Activated naive CD8-positive, alpha-beta T cell treated with anti-CD3 and anti-CD28 coated beads for 36 hours (primary cell): ENCODE measurements at places on chromosomes 5 and 9.

DNA sequence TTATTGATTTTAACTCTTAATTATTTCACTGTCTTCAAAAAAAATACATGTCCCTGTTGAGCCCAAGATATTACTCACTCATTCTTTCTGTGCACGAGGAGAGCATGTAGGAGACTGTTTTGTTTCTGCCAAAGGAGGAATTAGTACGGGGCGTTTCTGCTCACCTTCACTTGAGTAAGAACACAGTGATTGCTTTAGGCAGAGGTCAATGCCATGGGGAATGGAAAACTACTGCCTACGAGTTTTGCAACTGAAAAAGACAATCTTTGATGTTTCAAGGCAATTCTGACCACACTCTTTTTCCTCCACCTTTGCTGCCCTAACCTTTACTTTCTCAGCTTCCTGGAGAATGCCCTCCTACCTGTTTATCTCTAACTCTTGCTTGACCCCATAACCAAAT is 109.4 kb downstream of the CCDC192 start:
- no peak for DNase-seq

GRCh38 chr5:132768485-132768868 is 8.6 kb downstream of the SEPTIN8 start:
- DNase-seq = no peak

DNA sequence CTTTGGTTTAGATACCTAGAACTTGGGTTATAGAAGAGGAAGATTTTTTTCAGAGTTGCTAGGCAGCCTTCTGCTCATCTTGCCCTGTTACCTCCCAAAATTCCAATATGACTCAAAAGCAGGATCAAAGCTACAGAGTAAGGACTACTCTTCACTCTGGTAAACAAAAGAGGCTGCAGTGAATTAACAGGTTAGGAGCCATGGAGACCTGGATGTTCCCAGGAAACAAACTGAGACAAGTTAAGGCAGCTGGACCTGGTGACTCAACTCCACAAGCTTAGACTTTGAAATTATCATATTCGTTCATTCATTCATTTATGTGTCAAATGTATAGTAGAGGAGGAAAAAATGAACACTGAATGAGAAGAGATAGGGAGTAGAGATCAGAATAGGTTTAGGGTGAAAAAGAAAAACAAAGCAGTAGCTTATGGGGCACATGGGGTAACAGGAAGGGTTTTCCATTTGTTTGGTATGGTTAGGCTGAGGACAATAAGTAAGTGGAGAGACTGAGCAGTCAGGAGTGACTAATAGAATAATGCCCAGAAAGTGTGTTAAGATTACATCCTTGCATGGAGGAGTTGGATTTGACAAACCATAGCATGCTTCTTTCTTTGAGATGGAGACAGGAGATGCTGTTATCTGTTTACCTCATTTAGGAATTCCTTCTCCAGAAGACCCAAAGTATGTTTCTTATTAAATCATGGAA is 464.0 kb upstream of the ZNF608 start:
- DNase-seq = no peak

- no peak for DNase-seq
Observed at GRCh38 chr5:172722327-172722815, 48.6 kb downstream of the DUSP1 start.

DNA sequence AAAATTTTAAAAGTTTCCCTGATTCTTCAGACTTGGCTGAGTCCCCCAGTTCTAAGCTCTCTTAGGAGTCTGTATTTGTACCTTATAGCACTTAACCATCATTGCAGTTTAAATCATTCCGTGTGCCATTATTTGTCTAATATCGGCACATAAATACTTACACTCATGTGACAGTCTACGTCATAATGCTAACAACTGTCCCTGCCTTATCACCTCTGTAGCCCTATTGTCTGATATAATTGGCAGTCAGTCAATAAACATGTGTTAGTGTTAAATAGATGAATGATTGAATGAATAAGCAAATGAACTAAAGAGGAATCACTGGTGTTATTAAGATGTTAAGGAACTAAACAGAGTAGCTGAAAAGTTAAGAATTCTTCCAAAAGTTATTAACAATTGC is 287.8 kb downstream of the EBF1 start:
- no peak for DNase-seq

DNA sequence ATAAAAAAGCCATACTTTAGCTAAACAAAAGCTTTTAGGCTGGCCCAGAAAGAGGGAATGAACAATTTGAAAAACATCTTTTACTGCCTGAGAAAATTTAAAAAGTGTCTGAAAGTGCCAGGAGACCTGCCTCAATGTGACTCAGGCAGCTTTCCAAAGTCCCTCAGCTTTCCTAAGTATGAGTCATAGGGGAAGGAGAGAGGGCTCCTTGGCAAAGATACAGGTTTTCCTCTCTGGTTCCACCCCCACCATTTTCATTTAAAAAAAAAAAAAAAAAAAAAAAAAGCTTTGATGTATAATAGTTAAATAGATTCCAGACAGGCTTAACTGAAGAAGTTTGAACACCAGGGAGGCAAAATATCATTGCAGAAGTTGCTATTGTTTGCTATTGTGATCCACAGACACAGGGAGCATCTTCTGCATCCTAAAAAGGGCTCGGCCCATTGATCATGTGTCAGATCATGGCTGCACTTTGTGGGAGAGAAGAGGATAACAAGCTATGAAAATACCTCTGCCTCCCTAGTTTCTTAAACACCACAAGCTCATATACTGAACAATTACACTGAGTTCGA is 71.5 kb downstream of the MRPS27 start:
- no peak for DNase-seq

DNA sequence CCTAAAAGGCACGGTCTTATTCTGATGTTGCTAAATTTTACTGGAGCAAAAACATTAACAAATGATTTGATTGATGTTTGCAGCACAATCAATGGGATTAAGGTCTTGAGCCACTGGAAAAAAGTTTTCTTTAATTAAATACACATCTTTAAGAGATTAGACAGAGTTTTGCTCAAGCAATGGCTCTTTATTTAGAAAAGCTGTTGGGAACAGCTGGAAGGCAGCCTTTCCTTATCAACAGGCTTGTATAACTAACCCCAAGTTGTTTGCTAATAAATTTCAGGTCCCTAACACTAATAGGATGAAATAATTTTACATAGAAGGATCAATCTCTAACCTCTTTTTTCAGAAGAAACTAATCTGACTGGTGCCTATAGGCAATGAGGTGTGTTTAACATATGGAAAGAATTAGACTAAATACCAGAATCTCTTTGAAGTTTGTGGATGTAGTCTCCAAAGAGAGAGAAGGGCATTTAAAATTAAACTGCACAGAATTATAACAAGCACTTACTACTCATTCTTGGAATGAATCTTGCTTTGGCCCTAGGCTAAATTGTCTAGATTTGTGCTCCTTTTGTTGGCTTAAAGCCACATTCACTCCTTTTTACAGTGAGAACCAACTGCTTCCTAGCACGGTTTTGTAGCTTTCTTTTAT is 67.3 kb upstream of the TNFAIP8 start:
- DNase-seq = no peak

DNA sequence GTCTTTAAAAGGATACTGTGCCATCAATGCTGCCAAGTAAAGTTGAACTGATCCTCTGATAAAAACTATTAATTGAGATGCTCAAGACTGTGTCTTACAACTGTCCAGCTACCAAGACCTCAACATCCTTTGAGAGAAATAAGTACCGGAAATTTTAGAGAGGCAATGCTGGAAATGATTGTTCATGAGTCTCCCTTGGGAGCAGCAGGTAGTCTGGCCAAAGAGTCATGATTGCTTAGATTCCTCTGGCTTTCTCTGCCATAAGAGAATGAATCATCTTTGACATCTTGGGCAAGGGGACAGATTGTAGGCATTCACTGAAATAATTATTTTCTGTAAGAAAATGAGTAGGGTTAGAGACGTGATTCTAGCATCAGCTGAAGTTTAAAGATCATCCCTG is 466.6 kb upstream of the DAB2 start:
- DNase-seq = no peak

DNA sequence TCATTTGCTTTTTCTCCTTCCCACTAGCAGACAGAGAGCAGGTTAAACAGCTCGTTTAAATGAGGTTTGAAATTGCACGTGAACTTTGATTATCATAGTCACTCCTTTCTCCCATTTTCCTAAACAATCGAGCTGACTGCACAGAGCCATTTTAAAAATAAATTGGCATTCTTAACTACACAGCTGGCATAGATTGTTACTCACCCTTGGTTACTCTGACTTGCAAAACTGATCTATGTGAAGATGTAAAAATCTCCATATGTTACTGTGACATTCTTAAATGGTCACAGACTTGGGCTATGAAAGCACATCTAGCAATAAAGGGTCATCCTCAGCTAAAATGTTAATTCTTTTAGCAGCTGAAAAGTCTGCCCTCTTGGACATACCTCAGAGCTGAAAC is 368.5 kb downstream of the DTWD2 start:
- DNase-seq = no peak

- no peak for DNase-seq
Observed at GRCh38 chr5:54912021-54912420, 73.4 kb downstream of the ESM1 start.
